ENCODE measurements at places on chromosomes 2 and 18.

- DNase-seq, result no peak
Observed at GRCh38 chr18:60746491-60746890, 373.9 kb upstream of the MC4R start.

- DNase-seq, result no peak
Observed at GRCh38 chr2:15782009-15782751, 158.2 kb upstream of the MYCN start.

GRCh38 chr2:66032226-66032775 lies 402.6 kb upstream of the MEIS1 start:
- DNase-seq, result no peak

- no peak for DNase-seq
Observed at GRCh38 chr2:1081451-1082225, 131.0 kb downstream of the SNTG2 start.

DNA sequence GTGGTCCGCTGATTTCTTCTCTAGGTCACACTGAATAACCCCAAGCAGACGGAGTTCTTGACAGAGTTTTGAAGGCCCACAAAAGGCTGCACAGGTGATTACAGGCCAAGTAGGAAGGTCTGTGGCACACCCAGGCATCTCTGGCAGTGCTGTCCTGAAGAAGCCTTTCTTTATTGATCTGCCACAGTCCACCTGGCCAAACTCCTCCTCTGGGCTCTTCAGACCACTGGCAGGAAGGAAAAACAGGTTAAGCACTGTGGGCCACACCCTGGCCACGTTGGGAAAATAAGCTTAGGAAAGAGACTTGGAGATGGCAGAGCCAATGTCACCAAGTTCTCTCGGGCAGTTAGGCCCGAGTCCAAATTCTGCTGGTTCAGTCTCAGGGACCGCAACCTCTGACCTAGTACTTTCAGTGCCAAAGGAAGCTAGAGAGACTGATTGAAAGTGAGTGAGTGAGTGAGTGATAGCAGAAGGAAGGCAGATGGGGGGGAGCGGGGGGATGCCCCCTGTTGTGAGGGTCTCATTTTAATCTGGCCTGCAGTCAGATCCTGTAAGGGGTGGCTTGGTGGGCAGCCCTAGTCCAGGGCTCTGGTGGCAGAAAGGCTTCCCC lies 102.9 kb downstream of the TGFA start:
- DNase-seq, result no peak

- no peak for DNase-seq
Observed at GRCh38 chr2:39778233-39778632, 825 bp downstream of the THUMPD2 start.

GRCh38 chr2:48693645-48694044 lies 61.9 kb downstream of the LHCGR start:
- DNase-seq, result no peak

GRCh38 chr2:233852056-233852455 lies 2.3 kb downstream of the HJURP start:
- DNase-seq, result no peak

- DNase-seq, result no peak
Observed at GRCh38 chr2:172213116-172213860, 110.6 kb upstream of the DLX2 start.

DNA sequence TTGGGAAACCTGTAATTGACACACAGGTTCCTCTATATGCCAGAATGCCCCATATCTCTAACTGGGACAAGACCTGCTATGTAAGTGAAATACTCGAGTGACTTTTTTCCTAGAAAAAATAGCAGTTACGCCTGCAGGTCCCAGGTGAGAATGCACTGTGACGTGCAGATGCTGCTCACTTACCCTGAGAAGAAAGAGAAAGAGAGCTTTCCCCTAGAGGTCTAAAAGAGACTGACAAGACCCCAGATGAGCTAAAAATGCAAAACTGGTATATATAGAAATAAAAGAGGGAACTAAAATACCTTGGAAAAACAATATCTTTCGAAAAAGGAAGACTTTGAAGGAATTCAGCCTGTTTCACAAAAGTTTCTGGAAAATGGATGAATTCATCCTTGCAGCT lies 383.0 kb upstream of the DCC start:
- no peak for DNase-seq

DNA sequence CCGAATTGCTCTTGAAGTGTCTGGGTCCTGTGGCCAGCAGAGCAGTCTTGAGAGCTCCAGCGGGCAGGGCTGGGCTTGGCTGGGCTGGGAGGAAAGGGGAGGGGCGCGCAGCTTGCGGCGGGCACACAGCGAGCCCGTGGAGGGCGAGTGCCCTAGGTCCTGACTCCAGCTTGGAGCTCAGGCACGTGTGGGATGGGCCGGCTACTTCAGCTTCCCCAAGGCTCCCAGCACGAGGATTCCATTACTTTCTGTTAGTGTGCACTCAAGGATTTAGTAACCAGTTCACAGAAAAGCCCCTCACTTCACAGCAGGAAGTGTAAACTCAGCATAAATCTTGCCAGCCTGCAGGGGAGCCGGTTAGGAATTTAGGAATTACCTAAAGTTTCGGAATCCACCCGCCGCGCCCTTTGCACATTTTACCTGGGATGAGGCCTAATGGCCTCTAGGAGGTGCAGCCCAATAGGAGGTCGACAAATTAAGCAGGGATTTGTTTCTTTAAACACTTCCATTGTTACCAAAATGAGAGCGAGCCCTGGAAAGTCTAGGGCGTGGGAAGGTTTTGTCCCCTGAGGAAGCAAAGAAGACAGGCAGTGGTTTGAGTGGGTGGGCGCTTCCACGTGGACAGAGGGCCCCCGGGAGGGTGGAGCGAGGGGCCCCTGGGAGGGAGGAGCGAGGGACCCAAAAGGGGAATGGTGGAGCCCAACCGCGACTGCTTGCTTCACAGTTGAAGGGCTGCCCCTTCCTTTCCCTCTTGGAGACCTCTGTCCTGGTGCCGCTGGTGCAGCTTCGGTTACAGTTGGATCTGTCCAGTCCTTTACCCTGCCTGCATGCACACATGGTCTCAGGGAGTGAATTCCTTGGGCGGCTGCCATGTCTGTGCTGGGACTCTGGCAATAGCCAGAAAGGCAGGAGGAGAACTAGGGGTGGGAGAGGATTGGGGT lies 93.3 kb downstream of the CTAGE1 start:
- no peak for DNase-seq
